Stimulated activated CD8-positive, alpha-beta memory T cell treated with anti-CD3 and anti-CD28 coated beads, Interleukin-12 subunit alpha, Interleukin-12 subunit beta, amount 100 ng/mL, for 4 hours (primary cell): ENCODE measurements at places on chromosomes 7 and 10.

DNA sequence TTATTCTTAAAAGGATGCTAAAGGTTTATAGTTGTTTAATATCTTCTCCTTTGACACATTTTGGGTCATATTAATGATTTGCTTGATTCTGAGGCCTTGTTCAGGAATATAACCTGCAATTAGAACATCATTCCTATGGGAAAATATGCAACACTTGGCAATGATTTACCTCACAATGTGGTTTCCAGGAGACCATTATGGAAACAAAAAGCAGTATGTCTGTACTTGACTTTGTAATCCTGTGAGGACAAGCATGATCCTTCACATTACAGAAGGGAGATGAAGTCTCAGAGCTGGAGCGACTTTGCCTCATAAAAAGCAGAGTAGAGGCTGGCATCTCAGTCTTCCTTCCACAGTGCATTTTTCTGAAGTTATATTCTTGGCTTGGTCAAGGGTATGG is 57.0 kb upstream of the CDCA7L start:
- no peak for DNase-seq

- no peak for DNase-seq
Measured at GRCh38 chr10:84537447-84537931, 209.1 kb downstream of the CCSER2 start.

DNA sequence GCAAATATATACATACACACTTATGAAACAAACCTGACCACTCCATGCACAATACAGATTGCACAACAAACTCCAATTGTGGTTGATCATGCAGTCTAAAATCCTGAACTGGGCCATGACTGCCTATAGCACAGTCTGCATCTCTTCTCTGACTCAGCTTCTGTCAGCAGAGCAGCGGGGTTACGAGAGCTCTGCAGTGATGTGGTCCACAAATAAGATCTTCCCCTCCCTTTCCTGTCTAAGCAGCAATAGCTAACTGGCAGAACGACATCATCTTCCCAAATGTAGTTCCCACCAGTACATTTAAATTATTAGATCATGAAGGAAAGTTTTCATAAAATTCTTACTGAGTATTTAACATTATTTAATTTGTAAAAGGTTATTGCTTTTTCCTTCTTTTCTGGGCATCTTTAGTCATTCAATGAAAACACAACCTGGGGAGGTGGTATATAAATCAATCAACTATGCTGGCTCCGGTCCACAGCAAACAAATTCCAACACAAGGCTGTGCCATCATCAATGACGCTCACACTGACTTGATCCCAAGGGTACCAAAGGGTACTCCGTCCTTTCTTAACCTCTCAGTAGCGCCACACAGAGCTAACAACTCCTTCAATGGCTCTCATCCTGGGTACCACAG is 17.1 kb downstream of the ARHGAP21 start:
- no peak for DNase-seq

- no peak for DNase-seq
Measured at GRCh38 chr10:61592581-61592980, 70.1 kb upstream of the CABCOCO1 start.

DNA sequence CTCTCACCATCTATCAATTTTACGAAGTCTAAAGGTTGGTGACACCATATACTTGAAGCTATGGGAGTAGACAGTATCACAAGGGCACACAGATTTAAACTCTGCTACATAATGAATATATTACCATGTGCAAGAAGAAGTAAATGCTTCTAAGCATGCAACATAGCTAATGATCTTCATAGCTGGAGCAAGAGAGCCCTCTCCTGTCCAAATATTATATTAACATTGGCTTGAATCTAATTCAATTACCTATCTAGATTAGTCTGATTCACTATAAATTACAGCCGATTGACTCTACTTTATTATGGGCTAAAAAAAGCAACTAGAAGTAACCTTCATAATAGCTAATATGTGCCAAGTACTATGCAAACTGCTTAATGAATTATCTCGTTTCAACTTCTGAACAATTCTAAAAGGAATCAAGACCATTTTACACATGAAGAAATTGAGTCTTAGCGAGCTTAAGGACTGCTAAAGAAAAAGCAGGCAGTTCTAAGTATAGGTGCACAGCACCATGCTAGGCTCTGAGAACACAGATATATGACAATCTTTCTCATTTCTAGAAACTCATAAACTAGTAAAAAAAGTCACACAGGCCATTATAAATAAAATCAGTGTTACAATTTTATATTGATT is 21.9 kb downstream of the FRA10AC1 start:
- no peak for DNase-seq

DNA sequence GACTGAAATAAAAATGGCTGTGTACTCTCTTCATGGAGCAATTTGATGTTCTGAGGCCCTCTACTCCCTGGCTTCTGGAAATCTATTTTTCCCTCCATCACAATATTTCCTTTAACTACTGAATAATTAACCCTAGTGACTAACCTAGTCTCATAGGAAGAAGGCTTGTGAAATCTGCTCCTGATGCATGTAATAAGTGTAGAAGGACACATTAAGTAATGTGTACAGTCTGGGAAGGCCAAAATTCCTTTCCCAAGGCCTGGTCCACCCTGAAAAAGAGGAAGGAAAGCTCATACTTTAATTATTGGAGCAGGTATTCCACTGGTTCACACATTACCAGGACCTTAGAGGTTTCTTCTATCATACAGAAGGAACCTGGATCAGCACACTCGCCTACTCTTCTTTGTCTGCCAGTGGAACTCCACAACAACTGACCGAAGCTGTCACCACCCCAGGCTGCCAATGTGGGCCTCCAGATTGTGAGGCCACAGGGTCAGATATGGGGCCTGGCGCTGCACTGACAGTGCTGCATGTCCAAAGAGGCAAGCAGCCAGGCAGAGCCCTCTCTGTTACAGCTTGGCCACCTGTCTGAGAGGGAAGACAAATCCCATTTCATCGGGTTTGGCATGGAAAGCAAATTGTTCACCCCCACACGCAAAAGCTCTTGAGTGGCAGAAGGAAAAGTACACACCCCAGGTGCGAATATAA is 54.4 kb upstream of the FAM133B start:
- no peak for DNase-seq

DNA sequence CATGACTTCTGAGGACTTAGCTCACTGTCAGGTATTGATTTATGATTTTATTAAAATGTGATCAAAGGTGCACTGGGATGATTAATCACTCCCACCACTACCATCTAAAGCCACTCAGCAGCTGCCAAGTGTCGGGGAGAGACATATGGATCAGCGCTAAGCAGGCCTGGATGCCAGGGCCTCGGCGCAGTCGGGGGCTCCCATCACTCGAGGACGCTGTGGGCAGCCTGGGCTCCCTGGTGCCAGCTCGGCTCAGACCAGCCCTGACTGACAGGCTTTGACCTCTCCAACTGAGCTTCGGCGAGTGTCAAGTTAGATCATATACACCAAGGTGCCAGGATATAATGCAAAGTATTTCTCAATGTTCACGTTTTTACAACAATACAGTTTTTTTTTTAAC is 267.7 kb downstream of the ACTR3B start:
- DNase-seq: no peak

GRCh38 chr10:44724415-44725174 is 186.5 kb upstream of the TMEM72 start:
- DNase-seq: no peak

DNA sequence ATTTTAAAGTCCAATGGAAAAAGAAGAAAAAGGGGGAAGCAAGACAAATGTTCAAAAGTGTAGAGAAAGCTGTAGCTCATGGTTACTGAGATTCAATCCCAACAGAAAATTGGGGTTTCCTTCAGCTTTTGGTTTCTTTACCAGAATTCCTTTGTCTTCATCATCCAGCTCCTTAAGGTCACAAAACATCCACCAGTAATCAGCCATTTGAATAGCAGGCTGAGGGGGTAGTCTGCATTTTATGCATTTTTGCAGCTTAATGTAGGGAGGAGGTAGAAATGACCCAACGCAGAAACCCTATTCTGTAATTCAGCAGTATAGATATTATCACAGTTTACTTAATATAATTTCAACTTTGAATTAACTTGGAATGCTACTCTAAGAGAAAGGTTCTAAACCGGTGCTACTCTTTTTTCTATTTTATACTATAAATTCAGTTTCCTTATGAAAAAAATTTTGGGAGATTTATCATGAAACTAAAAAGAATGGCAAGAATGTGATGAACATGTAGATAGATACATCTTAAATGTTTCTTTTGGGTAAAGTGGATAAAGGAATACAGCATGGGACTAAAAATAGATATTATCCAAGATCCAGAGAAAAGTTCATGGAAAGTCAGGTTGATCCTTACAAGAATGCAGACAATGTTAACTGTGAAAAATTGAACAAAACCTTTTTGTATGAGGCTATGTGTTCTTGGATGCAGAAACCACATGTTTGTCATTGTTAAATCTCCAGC is 596.9 kb downstream of the PHTF2 start:
- no peak for DNase-seq

DNA sequence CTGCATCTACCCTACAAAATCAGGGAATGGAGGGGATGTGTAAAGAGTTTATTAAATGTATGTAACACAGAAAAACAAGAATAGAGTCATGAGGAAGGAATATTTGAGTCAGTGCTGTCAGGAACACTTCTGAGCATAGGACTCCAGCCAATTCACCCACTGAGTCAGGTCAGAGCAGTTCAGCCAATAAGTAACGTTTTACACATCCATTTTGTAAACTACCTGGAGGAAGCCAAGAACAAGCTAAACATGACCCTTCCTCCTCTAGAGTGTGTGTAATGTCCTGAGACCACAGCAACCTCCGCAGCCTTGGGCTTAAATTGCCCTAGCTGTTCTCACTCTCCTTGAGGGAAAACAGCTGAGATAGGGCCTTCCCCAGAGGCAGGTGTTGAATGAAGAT is 691.5 kb upstream of the LRRN3 start:
- no peak for DNase-seq

- DNase-seq: no peak
Measured at GRCh38 chr7:26153823-26154783, 2.1 kb downstream of the NFE2L3 start.
